ENCODE measurements at places on chromosomes 7 and 10. TPM values are rescaled to one million over a fixed set of nuclear protein-coding genes. Genes with fewer than 3 reads are reported as not detected.

DNA sequence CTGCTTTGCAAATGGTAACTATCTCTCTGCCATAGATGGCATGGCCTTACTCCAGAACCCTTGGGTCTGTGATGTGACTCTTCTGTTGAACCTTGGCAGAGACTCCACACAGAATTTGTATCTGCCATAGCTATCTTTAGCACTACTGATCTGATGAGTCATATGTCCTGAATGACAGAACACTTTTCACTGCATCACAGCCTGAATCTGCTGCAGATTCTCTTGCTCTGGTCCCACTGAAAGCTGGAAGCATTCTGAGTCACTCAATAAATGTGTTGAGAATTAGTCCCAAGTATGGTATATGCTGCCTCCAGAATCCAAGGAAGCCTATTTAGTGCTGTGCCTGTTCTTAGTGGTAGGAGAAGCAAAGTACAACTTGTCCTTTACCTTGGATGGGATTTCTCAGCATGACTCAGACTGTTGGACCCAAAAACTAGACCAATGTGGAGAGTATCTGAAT is 39.5 kb upstream of the ANKRD1 start:
- peaks cover 19% of the 10 kb centered on the region for H3K4me1 ChIP-seq
- no peak overlapping the region for H3K4me3 ChIP-seq
- DNase-seq = no peak
- H3K27ac ChIP-seq = peak overlapping the region; percentile 39
- H3K36me3 ChIP-seq = no peaks in the 10 kb centered on the region

DNA sequence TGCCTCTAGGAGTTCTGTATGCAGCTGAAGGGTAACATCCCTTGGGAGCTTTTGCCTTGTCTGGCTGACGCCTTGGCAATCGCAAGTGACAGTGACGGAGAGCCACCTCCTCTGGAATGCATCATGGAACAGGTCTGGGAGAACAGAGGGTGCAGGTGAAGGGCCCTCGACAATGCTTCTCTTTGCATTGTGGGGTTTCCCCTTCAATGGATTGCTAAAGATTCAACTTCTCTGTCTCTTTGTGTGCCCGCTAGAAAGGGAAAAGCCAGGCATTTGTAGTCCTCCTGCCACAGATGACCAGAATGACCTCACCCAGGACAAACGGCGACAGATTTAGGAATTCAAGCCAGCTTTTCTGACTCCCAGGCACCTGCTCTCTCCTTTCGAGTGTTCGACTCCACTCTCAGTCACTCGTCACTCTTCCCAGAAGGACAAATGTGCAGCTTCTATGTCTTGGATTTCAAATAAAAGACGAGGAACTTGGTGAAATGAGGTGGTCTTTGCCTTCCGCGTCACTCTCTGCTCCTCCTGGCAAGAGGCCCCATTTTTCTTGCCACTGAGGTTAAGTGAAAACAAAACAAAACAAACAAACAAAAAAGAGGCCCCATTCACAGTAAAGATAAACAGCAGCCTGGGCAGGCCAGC is 26.1 kb downstream of the IL2RA start:
- no peak overlapping the region for H3K27ac ChIP-seq
- H3K4me1 ChIP-seq = peaks cover 4% of the 10 kb centered on the region
- DNase-seq = no peak

- H3K4me3 ChIP-seq = peak overlapping the region; percentile 77
- DNase-seq = peak; percentile 86
- H3K36me3 ChIP-seq = no peaks in the 10 kb centered on the region
- peaks cover 15% of the 10 kb centered on the region for H3K27me3 ChIP-seq
- peaks cover 12% of the 10 kb centered on the region for H3K4me1 ChIP-seq
Observed at GRCh38 chr10:79904671-79905321, 44.1 kb downstream of the SFTPD start.

DNA sequence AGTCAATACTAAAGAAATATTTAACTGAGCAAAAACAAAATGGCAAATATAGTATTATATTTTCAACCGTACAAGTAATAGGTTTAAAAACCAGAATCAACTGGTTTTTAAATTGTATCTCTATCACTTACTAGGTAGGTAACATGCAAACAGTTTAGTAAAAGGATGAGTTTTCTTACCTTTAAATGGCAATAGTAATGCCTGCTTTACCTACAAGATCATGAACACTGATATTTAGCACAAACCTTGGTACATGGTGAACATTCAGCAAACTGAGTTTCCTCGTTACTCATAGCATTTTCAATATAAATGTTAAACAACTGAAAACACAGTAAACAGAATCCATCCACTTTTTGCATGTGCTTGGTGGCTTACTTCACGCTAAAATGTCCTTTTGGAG is 389.1 kb downstream of the PARD3 start:
- no peak overlapping the region for H3K4me3 ChIP-seq
- DNase-seq = no peak
- H3K27ac ChIP-seq = no peak overlapping the region
- no peaks in the 10 kb centered on the region for H3K36me3 ChIP-seq

DNA sequence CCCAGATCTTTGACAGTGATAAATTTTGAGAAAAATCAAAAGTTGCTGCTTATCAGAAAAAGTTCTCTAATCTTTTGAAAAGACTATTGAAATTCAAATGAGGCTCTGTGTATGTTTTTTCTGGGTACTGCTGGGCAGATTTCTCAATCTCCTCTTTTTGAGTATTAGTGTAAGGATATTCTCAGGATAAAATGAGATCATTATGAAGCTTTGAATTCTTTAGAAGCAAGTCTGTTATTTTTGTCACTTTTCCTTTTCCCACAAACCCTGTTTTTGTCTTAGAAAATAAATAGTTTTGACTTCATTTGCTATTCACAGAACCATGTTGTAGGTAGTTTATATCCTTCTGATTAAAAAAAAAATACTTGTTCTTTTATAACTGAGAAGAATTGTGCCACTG is 7.9 kb downstream of the STAM start:
- no peak overlapping the region for H3K4me3 ChIP-seq
- H3K27ac ChIP-seq = no peak overlapping the region
- H3K36me3 ChIP-seq = no peaks in the 10 kb centered on the region
- H3K4me1 ChIP-seq = peaks cover 68% of the 10 kb centered on the region
- H3K27me3 ChIP-seq = no peaks in the 10 kb centered on the region

- no peak overlapping the region for H3K4me3 ChIP-seq
- peak overlapping the region; percentile 37 for H3K27ac ChIP-seq
- H3K27me3 ChIP-seq = no peaks in the 10 kb centered on the region
- no peaks in the 10 kb centered on the region for H3K4me1 ChIP-seq
Observed at GRCh38 chr10:76398043-76398710, 966.8 kb downstream of the LRMDA start.

DNA sequence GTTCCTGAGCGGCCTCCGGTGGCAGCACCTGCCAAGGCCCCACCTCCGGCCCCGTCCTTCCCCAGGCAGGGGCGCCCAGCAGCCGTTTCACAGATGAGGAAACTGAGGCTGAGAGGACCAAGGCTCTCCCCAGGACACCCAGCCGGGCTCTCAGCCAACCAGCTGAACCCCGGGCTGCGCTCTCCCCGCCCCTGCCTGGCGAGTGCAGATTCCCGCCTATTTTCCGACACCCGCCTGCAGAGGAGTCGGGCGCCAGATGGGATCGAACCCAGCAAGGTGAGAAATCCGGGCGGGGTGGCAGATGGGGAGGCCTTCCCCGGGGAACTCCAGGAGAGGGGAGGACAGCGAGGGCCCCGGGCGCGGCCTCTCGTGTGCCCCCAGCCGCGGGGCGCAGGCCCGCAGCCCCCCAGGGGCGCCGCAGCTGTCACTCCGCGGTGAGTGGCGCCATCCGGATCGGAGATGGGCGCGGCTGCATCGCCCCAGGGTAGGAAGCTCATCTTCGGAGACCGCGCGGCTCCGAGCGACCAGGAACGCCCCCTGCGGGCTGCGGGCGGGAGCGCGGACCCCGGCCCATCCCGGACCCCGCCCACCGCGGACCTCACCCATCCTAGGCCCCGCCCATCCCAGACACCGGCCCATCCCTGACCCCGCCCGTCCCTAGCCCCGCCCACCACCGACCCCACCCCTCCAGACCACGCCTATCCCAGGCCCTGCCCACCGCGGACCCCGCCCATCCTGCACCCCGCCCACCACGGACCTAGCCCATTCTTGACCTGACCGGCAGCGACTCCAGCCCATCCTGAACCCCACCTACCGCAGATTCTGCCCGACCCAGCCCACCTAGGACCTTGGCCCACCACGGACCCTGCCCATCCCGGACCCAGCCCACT is 90.3 kb downstream of the MICALL2 start:
- H3K4me3 ChIP-seq = no peak overlapping the region
- no peaks in the 10 kb centered on the region for H3K4me1 ChIP-seq
- DNase-seq = no peak
- H3K27me3 ChIP-seq = peaks cover 50% of the 10 kb centered on the region
- no peak overlapping the region for H3K27ac ChIP-seq

DNA sequence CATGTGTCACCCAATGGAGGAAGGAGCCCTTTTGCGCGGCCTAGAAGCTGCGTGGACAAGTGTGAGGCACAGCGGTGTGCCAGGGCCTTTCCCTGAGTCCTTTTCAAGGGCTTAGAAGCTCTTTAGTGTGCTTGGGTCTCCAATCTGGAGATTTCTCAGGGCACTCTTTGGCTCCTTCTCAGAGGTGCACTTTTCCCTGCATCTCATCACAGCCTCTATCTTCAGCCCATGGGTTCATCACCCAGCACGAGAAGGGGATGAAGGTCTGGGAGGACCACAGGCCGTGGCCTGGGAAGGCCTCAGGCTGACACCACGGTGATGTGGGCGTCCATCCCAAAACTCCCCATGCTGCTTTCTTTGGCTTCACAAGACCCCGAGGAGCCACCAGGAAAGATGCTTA is 233.4 kb downstream of the TEX36 start:
- no peaks in the 10 kb centered on the region for H3K27me3 ChIP-seq
- H3K4me1 ChIP-seq = no peaks in the 10 kb centered on the region
- H3K4me3 ChIP-seq = no peak overlapping the region
- no peak overlapping the region for H3K27ac ChIP-seq
- no peaks in the 10 kb centered on the region for H3K36me3 ChIP-seq

PLXNA4 gene
- 8.5 TPM for total RNA-seq

TSPAN13 gene
- 14.8 TPM for total RNA-seq

CPA5 gene
- not detected for total RNA-seq

PTPN20 gene
- 16.1 TPM for total RNA-seq

CYP3A5 gene
- total RNA-seq = not detected
